ENCODE measurements at places on chromosomes 6 and 20.

DNA sequence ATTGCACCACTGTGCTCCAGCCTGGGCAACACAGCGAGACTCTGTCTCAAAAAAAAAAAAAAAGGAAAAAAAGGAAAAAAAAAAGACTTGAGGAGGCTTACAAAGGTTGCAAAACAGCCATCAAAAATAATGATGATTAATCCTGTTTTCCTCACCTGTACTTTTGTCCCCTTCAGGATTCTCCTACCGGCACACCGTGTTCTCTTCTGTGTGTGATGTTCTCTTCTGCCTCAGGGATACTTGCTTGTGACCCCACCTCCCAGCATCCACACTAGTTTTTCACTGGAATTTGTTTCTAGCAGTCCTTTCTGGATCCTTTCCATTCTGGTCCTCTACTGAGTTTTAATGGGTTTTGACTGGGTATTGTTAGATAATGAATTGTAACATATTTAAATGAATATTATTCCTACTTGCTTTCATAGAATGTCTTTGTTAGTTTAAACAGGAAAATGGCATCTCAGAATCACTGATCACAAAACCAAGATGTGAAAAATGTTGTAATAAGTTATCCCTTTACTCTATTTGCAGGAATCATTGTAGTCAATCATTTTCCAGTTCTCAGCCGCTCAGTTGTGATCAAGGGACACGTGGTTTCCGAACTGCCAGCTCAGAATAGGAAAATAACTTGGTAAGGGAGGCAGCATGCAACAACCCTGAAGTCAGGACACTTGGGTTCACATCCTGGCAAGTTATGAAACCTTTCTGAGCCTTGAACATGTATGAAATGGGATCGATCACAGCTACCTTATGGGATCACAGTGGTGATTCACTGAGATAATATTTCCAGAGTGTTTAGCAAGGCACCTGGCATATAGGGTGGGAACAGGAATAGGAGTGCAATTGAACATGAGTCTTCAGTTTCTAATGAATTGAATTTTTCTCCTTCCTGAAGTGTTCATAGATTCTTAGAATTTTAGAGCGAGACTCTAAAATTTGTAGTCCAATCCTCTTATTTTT, 8.5 kb downstream of the C6orf89 start:
- no peak for DNase-seq

GRCh38 chr6:75931011-75931680, 141.3 kb downstream of the IMPG1 start:
- DNase-seq: no peak

DNA sequence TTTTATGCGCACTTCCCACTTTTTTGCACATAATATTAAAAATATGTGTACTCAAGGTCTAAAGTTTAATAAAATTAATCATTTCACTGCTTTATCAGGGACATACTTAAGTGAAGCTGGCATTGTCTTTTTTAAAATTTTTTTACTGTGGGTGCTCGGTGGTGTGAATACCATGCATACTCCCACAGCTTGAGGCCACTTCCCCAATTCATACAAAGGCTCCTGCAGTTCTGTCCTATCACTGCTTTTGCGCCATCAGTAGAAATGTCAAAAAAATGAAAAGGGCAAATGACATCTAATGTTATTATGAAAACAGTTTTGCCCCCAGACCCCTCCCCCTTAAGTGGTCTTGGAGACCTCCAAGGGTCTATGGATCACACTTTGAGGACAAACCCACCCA, 464.1 kb upstream of the ARID1B start:
- no peak for DNase-seq

DNA sequence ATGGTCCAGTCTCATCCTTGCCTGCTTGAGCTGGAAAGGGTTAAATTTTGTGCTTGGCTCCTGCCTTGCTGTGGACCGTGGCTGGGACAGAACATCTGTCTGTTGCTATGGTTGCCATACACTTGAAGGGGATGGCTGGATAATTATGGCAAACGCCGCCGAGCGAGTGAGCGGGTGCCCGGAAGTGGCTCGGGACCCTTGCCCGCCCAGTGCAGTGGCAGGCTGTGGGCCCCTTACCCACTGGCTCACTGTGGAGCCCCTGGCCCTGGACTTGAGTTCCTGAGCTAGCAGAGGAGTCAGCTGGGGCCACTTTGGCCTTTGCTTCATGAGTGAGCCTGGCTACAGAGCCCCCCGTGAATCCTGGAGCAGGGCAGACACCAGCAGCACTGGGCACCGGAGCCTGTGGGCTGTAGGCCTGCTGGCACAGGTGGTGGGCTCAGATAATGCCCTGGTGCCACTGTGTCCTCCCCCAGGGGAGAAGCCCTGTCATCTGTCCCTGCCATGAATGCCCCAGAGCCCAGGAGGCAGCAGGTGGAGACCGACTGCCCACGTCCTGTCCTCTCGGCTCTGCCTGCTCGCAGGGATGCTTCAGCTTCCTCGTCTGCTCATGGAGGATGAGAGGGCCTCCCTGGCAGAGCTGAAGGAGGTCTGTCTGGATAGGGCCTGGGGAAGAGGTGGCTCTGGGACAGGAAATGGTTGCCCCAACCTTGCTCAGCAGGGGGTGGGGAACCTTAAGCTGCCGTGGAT, 25.5 kb upstream of the NOL4L start:
- DNase-seq: no peak

DNA sequence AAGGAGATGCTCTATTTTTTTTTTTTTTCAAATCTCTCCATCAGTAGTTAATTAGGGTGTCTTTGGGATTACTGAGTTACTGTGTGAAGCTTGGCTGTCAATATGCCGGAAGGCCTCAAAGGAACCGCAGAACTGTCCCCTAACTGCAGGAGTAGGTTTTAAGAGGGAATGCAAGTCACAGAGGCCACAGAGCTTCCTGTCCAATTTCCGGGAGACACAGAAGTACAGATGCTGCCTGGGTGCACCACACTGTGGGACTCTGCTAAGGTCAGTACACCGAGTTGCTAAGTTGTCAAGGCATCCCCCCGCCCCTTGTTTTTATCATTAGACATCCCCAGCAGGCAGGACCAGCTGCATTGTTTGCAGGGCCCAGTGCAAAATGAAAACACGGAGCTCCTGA, 120.2 kb upstream of the RAB32 start:
- no peak for DNase-seq

- no peak for DNase-seq
These were observed 165.0 kb downstream of the HTR1B start for GRCh38 chr6:77298283-77298682.

DNA sequence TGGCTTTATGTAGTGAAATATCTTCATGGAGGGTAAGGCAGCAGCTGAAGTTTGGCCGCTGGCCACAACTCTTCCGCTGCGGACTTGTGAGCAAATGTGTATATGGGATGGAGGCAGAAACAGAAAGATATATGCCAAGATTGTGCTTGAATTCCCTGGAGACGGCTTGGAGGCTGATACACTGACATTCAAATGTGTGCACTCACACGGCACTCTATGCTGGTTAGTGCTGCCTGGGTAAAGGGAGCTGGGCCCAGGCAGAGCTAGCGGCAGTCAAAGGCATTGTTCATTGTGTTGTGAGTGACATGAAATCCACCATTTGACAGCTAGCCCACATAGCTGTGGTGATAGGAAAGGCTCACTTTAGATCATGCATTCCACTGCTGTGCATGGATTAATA, 202.7 kb downstream of the CLIC5 start:
- DNase-seq: no peak

Data from stimulated activated naive B cell treated with anti-CD40 and anti-IgM and Interleukin-4, amounts not matched to agents 10 μg/mL and 1 μg/mL and 100 μg/mL, for 72 hours (primary cell).